ENCODE measurements at places on chromosomes 16 and 17.
A peak's percentile ranks its signal among the peaks of the same experiment; 100 is the strongest.

DNA sequence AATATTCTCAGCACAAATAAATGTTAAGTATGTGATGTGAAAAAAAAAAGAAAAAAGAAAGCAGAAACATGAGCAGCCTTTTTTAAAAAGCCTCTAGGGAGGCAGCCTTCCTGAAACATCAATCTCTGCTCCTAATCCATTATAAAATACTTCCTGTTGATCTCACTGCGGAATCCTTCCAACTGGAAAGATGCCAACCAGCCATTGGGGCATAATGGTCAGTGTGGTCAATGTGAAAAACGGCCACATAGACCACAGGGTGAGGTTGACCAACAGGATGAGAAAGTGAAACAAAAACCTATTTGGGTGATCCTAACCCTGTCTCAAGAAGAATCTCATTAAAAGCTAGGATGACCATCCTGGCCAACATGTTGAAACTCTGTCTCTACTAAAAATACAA is 26.1 kb upstream of the ABCA8 start:
- no peak overlapping the region for H3K4me3 ChIP-seq
- H3K27me3 ChIP-seq: no peaks in the 10 kb centered on the region
- DNase-seq: no peak
- no peak overlapping the region for H3K27ac ChIP-seq
- no peaks in the 10 kb centered on the region for H3K36me3 ChIP-seq

- H3K4me3 ChIP-seq: no peak overlapping the region
- DNase-seq: peak; percentile 49
- no peaks in the 10 kb centered on the region for H3K27me3 ChIP-seq
- peaks cover 13% of the 10 kb centered on the region for H3K4me1 ChIP-seq
- H3K27ac ChIP-seq: peak overlapping the region; percentile 96
Observed at GRCh38 chr16:2799205-2799858, 1.1 kb downstream of the PRSS41 start.

GRCh38 chr17:28940142-28940541 is 11.2 kb downstream of the PHF12 start:
- no peaks in the 10 kb centered on the region for H3K4me1 ChIP-seq
- no peak overlapping the region for H3K4me3 ChIP-seq
- peaks cover 26% of the 10 kb centered on the region for H3K36me3 ChIP-seq

DNA sequence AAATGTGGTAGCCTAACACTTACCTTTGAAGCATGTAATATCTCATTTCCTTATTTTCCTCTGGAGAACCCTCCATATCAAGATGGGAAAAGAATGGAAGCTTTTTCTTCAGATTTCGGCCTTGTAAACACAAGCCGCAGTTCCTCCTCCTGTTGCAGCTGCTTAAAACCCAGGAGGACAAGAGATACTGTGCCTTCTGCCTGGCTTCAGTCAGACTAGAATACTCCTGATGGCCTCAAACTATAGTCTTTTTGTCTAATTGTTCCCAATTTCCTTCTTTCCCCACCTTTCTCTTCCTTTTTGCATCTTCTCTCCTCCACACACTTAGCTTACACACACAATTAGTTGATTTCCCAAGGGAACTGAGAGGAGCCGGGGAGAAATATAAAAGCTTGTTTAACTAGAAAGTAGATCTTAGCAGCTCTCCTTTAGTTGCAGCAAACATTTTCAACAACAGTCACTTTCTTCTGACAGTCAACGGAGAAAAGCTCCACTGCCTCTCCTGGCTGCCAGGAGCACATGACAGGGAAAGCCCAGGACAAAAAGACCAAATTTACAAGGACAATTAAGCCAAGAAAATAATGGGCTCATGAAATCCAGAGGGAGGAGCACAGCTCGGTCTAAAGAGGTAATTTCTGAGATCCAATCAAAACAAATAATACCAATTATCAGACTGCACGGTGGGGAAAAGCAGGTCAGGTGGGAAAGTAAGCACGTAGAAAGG is 76.4 kb upstream of the C17orf78 start:
- no peaks in the 10 kb centered on the region for H3K4me1 ChIP-seq
- no peak overlapping the region for H3K27ac ChIP-seq
- peaks cover 2% of the 10 kb centered on the region for H3K36me3 ChIP-seq
- H3K27me3 ChIP-seq: no peaks in the 10 kb centered on the region
- no peak overlapping the region for H3K4me3 ChIP-seq
- DNase-seq: peak; percentile 22

DNA sequence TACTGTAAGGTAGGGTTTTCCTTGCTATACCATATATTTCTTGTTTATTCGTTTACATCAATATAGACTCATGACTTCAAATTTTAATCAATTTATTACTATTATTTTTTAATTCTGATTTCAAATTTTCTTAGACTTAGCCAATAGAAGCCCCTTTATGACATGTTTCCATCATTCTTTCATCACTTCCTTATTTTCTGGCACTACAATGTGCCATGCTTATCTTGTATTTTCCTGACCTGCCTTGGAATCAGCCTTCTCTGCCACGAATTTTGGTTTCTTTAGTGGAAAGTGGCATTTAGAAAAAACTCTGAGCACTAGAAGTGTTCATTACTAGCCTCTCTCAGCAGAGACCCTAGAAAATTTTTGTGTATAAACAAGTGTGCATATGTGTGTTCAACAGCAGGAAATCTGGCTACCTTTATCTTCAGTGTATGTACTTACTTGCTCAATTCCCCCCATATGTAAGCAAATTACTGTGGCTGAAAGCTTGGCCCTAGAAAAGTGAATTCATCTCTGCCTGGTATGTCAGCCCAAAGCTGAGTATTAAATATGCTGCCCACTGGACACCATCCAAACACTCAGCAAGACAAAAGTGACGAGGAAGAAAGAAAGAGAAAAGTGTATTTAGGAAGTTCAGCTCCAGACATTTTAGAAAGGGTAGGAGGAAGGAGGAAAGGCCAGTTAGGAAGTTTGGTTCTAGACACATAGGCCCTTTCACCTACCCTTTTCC is 4.0 kb downstream of the STXBP4 start:
- H3K4me1 ChIP-seq: peaks cover 12% of the 10 kb centered on the region
- H3K27ac ChIP-seq: no peak overlapping the region
- no peaks in the 10 kb centered on the region for H3K27me3 ChIP-seq
- DNase-seq: no peak
- H3K4me3 ChIP-seq: no peak overlapping the region

- H3K4me3 ChIP-seq: no peak overlapping the region
- no peaks in the 10 kb centered on the region for H3K4me1 ChIP-seq
- no peak overlapping the region for H3K27ac ChIP-seq
- H3K27me3 ChIP-seq: no peaks in the 10 kb centered on the region
Observed at GRCh38 chr17:31019004-31019403, 48.2 kb downstream of the RNF135 start.

DNA sequence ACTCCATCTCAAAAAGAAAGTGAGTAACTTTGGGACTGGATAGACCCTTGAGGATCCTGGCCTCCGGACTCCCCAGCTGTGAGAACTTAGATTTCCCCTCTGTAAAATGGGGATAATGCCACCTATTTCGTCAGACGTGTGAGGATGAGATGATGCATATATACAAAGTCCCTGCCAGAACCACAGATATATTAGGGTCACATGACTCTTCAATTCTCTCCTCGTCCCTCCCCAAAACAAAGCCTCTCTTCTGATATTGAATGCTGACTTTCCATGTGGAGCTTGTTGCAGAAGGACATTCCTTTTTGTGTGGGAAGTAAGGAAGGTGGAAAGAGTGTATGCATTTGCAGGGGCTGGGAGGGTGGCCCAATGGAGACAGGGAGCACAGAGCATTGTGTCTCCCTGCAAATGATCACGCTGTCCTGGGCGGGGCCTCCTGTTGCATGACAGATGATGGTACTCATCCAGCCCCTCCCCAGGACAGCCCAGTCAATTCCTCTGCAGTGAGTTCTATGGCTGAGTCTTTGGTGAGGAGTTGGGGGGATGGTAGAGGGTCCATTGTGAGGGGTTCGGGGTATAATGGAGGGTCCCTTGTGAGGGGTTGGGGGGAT is 35.1 kb upstream of the MGAT5B start:
- no peaks in the 10 kb centered on the region for H3K36me3 ChIP-seq
- peaks cover 13% of the 10 kb centered on the region for H3K27me3 ChIP-seq
- no peaks in the 10 kb centered on the region for H3K4me1 ChIP-seq
- H3K4me3 ChIP-seq: no peak overlapping the region

GRCh38 chr17:49890077-49890821 is 42.4 kb upstream of the TAC4 start:
- H3K27me3 ChIP-seq: peaks cover 44% of the 10 kb centered on the region
- no peak overlapping the region for H3K4me3 ChIP-seq
- DNase-seq: no peak
- H3K36me3 ChIP-seq: no peaks in the 10 kb centered on the region

DNA sequence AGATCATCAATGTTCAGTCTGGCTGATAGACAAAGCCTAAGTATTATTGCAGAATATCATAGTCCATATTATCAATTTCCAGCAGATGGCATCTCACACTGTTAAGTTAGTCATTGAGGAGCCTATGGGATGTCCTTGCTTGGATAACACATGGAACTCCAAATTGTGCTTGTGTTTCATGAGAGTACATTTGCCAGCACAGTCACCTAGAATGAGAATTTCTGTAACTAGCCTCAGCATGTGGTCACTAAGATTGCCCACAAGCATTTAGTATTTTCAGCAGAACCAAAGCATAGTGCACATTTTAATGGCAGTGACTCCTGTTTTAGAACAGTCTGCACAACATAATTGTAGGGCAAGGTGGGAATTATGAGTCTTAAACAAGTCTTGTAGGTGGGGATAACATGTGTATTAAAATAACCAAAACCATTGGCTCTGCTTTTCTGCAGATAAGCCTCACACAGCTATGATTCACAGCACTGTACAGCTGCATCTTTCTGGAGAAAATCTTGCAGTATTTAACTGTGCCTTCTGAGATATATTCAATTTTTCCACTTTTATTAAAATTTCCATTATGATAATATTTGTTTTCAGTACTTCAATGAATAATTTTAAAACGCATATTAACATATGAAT is 882.8 kb upstream of the SOX9 start:
- no peak for DNase-seq
- no peaks in the 10 kb centered on the region for H3K36me3 ChIP-seq
- H3K4me3 ChIP-seq: no peak overlapping the region

- H3K4me1 ChIP-seq: no peaks in the 10 kb centered on the region
- no peak overlapping the region for H3K4me3 ChIP-seq
- DNase-seq: no peak
- no peaks in the 10 kb centered on the region for H3K27me3 ChIP-seq
- no peak overlapping the region for H3K27ac ChIP-seq
Observed at GRCh38 chr16:56462064-56462796, 10.9 kb downstream of the OGFOD1 start.

DNA sequence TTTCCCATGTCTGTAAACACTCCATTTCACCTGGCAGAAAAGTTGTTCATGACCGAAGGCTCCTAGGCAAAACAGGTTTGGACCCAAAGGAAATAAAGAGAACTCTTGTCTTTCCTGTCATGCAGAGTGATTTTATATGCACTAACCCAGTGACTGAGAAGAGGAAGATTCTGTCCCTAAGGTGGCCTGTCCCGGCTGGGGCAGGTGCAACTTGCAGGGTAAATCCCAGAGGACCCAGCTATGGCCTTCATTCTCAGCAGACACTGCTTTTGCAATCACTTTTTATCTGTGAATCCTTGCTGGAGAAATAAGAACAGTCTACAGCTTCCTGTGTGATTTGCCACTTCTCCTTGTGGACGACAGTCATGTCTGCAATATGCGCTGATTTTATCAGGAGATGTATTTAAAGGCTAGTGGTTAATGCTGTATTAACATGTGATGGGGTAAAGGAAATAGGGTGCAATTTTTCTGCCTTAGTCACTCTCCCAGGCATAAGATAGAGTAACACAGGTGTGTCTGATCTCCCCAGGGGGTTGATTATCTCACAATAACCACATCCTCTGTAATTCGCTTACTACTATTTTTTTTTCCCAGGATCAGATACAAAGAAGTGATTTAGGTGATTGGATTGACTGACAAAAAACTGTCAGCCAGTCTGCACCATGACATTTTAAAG is 696.8 kb upstream of the SOX9 start:
- H3K27ac ChIP-seq: no peak overlapping the region
- no peaks in the 10 kb centered on the region for H3K36me3 ChIP-seq
- DNase-seq: no peak
- no peak overlapping the region for H3K4me3 ChIP-seq
- no peaks in the 10 kb centered on the region for H3K4me1 ChIP-seq

GRCh38 chr16:73036074-73036826 is 11.7 kb downstream of the ZFHX3 start:
- H3K27ac ChIP-seq: no peak overlapping the region
- peaks cover 51% of the 10 kb centered on the region for H3K4me1 ChIP-seq
- H3K4me3 ChIP-seq: no peak overlapping the region
- DNase-seq: peak; percentile 44
- no peaks in the 10 kb centered on the region for H3K27me3 ChIP-seq
- no peaks in the 10 kb centered on the region for H3K36me3 ChIP-seq

GRCh38 chr17:61494325-61495160 is 42.3 kb downstream of the TBX4 start:
- no peak overlapping the region for H3K4me3 ChIP-seq
- H3K27ac ChIP-seq: peak overlapping the region; percentile 62
- H3K4me1 ChIP-seq: peaks cover 44% of the 10 kb centered on the region
- DNase-seq: peak; percentile 68
- H3K36me3 ChIP-seq: no peaks in the 10 kb centered on the region

GRCh38 chr17:9249245-9249953 is 228.1 kb downstream of the NTN1 start:
- H3K4me1 ChIP-seq: peaks cover 7% of the 10 kb centered on the region
- H3K36me3 ChIP-seq: peaks cover 13% of the 10 kb centered on the region
- DNase-seq: no peak
- no peak overlapping the region for H3K4me3 ChIP-seq
- no peak overlapping the region for H3K27ac ChIP-seq
- no peaks in the 10 kb centered on the region for H3K27me3 ChIP-seq

DNA sequence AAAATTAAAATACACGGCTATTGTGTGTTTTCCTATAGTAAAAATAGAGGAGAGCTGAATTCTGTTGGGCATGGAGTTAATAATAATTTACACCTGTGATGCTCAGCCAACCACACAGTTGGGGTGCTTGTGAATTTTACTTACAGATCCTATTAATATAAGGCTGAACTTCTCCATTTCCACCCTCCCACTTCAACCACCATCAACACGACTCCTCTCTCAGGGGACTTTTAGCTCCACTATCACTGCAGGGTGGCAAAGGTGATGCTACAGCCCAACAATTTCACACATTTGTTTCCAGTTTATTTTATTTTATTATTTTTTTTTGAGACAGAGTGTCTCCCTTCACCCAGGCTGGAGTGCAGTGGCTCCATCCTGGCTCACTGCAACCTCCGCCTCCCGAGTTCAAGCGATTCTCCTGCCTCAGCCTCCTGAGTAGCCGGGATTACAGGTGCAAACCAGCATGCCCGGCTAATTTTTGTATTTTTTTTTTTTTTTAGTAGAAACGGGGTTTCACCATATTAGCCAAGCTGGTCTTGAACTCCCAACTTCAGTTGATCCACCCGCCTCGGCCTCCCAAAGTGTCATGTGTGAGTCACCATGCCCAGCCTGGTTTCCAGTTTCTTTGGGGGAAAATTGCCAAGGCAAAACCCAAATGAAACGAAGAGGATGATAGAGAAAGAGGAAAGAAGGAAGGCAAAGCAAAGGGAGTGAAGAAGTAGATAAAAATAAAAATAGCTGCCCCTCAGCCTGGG is 57.9 kb downstream of the GNA13 start:
- H3K27me3 ChIP-seq: no peaks in the 10 kb centered on the region
- no peaks in the 10 kb centered on the region for H3K36me3 ChIP-seq
- DNase-seq: no peak
- no peak overlapping the region for H3K27ac ChIP-seq
- no peak overlapping the region for H3K4me3 ChIP-seq

Data from large intestine (tissue), 12 donors.